ENCODE measurements at places on chromosomes 11 and 22.

- no peak for DNase-seq
Observed at GRCh38 chr11:10551290-10551592, 10.3 kb upstream of the RNF141 start.

DNA sequence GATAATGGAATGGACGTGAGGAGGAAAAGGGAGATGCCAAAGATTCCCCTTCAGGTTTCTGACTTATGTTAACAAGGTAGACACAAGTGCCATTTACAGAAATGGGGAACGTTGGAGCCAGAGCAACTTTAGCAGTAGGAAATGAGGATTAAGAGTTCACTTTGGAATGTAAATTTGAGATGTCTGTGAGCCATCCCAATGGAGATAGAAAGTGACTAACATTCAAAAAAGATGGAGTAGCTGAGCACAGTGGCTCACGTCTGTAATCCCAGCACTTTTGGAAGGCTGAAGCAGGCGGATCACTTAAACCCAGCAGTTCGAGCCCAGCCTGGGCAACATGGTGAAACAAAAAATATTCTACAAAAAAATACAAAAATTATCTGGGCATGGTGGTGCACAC, 19.9 kb downstream of the MRTFA start:
- DNase-seq, result no peak

GRCh38 chr11:65907878-65908277, 7.7 kb upstream of the FOSL1 start:
- no peak for DNase-seq

DNA sequence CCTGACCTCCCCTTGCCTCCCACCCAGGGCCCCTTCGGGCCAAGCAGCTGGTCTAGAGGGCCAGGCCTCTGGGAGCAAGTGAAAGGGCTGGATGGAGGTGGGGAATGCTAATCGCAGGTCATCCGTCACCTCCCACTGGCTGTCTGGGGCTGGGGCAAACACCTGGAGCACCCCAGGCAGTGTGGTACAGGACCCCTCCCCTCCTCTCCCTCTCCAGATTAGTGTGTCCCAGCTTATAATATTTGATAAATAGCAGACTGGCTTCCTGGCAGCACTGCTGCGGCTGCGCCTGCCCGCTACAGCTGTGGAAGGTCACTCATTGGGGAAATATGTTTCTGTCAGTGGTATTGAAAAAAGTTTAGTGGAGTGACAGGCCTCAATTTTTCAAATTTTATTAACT, 90.7 kb upstream of the PHOX2A start:
- DNase-seq, result no peak

DNA sequence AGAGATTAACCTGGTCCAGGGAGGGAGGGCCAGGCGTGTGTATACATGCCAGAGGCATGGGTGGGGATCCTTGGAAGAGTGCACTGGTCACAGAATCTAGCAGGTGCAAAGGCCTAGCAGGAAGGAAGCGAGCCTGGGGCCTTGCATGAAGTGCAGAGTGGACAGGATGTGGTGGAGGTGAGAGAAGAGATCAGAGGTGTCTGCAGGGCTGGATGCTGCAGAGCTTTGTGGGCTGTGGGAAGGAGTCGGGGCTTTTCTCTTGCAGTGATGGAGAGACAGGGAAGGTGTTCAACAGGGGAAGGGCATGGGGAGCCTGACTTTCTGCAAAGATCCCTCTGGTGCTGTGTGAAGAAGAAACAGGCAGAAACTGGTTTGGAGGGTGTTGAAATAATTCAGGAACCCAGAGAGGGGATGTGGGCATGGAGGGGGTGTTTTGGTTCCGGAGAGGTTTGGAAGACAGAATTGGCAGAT, 2.5 kb upstream of the TPST2 start:
- no peak for DNase-seq

DNA sequence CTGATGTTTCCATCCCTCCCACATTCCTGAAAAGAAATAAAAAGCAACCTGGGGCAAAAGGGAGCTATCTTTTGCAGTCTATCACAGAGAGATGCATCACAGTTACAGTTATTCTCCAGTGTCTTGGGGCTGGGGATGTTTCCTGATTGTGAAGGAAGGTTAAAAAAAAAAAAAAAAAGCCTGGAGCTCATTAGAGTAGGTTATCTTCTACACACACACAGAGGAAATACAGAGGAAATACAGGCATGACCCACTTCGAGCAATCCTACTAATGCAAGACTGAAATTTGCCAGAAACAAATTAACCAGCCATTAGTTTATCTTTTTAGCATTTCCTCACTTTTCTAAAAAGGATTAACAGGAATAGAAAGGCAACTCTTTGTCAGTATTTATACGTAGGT, 89.4 kb upstream of the CLMP start:
- no peak for DNase-seq

DNA sequence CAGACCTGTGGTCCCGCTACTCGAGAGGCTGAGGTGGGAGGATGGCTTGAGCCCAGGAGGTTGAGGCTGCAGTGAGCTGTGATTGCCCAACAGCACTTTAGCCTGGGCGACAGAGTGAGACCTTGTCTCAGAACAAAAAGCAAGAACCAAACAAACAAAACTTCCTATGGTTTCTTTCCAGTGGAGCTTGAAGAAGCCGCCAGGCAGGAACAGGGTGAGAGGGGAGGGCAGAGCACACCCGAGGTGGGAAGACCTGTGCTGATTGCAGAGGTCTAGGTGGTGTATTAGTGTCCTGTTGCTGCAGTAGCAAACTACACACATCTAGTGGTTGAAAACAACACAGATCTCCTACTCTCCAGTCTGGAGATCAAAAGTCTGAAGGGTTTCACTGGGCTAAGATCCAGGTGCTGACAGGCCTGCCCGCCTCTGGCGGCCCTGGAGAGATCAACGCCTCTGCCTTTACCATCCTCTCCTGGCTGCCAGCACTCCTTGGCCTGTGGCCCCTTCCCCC, 10.5 kb downstream of the ARHGEF17 start:
- DNase-seq, result no peak

DNA sequence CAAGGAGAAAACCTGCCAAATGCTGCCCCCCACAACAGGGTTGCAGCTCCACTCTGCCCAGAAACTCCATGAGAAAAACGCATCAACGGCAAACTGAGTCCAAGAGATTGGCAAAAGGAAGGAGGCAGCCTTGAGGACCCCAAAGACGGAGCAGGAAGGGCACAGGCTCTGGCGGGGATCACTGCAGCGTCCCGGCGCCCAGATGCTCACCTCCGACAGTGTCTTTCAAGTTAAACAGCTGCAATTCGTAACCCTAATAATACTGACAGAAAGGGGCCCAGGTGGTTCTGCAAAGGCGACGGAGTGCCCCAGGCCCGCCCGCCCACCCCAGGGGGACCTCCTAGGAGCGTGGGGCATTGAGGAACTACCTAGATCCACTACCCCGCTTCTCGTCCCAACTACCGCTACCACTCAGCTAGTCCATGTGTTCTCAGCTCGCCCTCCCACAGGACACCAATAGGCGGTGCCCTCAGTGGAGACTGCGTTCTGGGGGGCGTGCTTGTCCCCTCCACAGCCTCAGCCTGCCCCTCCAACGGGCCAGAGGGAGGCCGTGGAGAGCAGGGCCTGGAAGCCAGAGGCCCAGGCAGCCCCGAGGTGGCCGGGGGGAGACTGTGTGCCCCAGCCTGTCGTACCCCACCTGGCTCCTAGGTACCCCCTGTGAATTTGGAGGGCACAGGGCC, 127.4 kb downstream of the PHF21B start:
- no peak for DNase-seq

- DNase-seq, result no peak
Observed at GRCh38 chr11:64501500-64502427, 89.3 kb upstream of the SLC22A12 start.

GRCh38 chr22:48415520-48415919, 1412.2 kb downstream of the BRD1 start:
- no peak for DNase-seq

Data from thymus (tissue), 14 donors.